ENCODE measurements at places on chromosomes 5 and 9.

DNA sequence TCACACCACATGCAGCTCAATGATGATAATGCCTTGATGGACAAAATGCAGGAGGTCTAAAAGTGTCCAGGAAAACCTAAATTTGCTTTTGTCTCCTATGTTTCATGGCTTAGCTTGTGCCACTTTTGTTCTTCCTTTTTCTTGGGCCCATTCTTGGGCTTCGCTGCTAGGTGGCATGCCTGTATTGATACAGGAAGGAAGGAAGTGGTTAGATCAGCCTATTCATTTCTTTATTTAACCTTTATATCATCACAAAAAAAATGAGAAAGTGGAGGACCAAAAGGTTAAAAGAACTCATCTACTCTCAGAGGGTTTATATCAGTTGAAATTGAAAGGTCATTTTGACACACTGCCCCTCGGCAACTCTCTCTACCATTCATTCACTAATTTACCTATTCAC lies 260.2 kb downstream of the ARHGAP26 start:
- no peak for DNase-seq

DNA sequence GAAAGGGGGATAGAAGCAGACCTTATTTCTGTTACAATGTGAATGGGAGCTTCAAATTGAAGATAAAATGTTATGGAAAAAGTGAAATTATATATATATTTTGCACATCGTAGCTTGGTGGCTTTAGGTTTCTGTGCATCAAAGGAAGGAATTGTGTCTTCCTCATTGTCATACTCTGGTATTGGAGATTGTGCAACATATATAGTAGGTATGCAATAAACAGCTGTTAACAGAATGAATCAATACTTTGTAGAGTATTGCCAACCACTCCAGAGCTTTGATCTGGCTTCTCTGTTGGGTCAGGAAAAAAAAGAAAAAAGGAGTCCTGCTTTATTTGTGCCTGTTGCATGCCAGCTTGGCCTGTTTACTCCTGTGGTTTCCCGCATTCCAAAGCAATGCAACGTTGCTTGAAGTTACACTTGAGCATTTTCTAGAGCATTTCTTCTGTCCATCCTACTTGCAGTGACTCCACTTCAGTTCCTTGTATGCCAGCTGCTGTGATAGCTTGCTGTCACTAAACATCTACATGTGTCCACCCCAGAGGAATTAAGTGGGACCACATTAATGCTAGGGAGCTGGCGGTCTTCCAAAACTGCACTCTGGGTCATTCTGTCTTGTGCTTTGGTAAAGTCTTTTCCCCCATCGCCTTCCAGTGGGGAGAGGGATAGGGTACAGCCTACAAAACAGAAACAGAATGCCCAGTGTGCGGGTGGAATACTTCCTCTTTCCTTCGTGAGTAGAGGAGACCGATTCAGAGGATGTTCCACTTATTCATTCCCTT lies 62.0 kb upstream of the MEF2C start:
- DNase-seq = peak; percentile 14

- no peak for DNase-seq
Observed at GRCh38 chr5:104913841-104914281, 1351.3 kb upstream of the NUDT12 start.

DNA sequence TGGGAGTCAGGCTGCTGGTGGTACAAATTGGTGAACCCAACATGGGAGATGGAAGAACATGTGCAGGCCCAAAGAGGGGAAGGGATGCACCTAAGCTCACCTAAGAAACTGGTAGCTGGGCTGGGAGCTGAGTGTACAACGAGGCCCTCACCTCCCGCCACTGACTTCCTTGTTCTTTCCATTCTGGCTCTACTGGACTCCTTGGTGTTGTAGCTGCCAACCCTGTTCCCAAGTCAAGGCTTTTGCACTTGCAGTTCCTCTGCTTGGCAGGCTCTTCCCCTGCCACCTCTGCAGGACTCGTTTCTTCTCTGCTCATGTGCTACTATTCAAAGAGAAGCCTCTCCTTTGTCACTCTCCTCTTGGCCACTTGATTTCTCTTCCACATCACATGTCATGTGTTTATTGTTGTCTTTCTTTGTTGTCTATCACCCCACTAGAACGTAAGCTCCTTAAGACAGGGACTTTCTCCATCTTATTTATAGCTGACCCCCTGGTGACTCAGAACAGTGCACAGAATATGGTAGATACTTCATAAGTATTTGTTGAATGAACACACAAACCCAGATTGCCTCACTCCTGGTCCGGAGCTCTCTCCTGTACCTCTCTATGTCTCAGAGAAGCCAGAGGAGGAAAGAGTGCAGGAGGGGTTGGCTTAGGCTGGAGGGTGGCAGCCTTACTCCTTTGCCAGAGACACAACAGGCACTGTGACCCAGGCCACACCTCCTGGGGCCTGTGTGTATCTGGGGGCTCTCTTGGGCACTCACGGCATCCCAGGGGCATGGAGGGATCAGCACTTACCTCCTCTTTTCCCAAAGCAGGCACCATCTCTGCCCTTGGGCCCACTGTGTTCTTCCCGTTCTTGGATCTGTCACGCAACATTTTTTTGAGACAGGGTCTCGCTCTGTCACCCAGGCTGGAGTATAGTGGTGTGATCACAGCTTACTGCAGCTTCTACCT lies 5.2 kb upstream of the SPINK4 start:
- peak; percentile 59 for DNase-seq

- DNase-seq = no peak
Observed at GRCh38 chr5:127642949-127643348, 5.9 kb upstream of the CTXN3 start.

GRCh38 chr5:132022737-132023136 lies 11.3 kb upstream of the ACSL6 start:
- no peak for DNase-seq

DNA sequence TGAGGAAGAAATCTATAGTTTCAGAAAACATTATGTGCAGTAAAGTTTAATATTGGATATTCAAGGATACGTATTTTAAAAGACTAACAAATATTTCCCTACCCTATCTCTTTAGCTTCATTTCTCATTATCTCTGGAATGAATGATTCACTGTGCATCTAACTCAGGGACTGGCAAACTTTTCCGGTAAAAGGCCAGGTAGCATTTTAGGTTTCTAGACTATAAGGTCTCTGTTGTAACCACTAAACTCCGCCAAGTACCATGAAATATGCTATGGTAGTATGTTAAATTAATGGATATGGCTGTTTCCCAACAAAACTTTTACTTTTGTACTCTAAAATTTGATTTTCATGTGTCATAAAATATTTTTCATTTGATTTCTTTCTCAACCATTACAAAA lies 13.2 kb downstream of the FEM1C start:
- DNase-seq = no peak

DNA sequence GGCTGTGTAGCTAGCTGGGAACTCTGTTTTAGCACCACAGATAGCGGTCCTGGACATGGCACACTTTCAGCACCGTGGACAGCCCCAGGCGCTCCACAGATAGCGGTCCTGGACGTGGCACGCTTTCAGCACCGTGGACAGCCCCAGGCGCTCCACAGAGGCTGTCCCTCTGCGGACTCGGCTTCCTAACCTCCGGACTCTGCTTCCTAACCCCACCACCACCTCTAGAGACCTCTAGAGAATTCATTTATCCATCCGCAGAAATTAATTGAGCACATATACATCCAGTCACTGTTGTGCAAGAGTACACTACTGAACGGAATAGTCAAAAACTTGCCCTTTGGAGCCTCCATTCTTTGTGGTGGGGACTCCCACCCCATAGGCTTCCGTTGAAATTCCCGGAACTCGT lies 27.4 kb downstream of the UNC5A start:
- peak; percentile 92 for DNase-seq

DNA sequence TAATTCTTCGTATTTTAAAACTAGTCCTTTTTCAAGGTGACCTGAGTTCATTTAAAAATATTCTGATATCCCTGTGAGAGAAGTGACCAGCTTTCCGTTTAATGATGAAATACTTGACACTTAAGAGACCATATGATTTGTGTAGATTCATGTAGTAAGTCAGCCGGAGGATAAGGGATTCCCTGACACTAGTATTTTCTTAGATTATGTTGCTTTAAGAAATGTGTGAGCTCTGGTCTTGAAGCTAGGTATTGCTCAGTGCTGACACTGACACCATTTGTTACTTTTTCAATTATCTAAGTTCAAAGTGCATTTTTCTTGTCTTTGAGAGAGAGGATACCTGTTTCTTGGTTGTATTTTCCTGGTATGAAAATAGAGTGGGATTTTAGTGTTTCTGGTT lies 4.2 kb downstream of the NIPBL start:
- peak; percentile 12 for DNase-seq

- no peak for DNase-seq
Observed at GRCh38 chr9:112115970-112116753, 58.9 kb downstream of the SUSD1 start.

GRCh38 chr5:2217219-2217618 lies 334.5 kb upstream of the IRX4 start:
- no peak for DNase-seq

GRCh38 chr5:168092209-168093185 lies 198.9 kb upstream of the WWC1 start:
- DNase-seq = no peak

GRCh38 chr9:89923961-89924504 lies 319.2 kb downstream of the GADD45G start:
- DNase-seq = peak; percentile 9

GRCh38 chr9:135214054-135214640 lies 126.7 kb downstream of the OLFM1 start:
- no peak for DNase-seq

- DNase-seq = peak; percentile 73
Observed at GRCh38 chr5:95631991-95632675, 12.2 kb downstream of the GPR150 start.

GRCh38 chr5:87432460-87432859 lies 19.7 kb upstream of the CCNH start:
- no peak for DNase-seq

- DNase-seq = no peak
Observed at GRCh38 chr5:156800929-156801328, 49.2 kb upstream of the PPP1R2B start.

GRCh38 chr9:85744480-85744879 lies 2.7 kb upstream of the AGTPBP1 start:
- DNase-seq = no peak

- DNase-seq = no peak
Observed at GRCh38 chr5:157913575-157913974, 54.6 kb upstream of the CLINT1 start.

- no peak for DNase-seq
Observed at GRCh38 chr9:76859860-76860259, 46.1 kb downstream of the PRUNE2 start.

GRCh38 chr5:32160228-32160627 lies 13.9 kb downstream of the GOLPH3 start:
- DNase-seq = no peak

- peak; percentile 65 for DNase-seq
Observed at GRCh38 chr9:72462340-72462739, 59.1 kb upstream of the TMC1 start.

DNA sequence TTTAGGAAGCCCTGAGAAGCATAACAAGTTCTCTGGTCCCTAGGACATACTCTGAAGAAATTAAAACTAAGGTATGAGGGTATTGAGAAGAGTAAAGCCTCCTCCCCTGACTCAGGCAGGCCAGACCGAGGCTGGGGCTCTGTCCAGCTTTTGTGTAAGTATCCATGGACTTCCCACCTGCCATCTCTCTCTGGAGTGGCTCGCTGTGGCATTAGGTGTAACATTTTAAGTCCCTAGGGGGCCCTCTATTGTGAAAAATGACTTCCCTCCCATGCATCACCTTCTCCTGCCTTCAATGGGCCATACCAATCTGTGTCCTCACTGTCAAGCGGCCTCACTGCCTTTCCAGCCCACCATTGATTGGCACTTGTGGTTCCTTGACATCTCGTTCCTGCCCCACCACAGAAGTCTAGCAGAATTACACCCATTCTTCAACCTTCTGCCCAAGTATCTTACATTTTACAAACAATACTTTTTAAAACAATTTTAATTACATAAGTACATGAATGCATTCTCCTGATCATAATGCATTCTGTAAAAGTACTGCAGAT lies 205.5 kb downstream of the SLIT3 start:
- no peak for DNase-seq

GRCh38 chr5:102991802-102992201 lies 128.1 kb downstream of the GIN1 start:
- DNase-seq = no peak

GRCh38 chr5:81427566-81427965 lies 33.6 kb upstream of the ACOT12 start:
- DNase-seq = no peak

GRCh38 chr5:52692039-52692438 lies 95.7 kb upstream of the ITGA1 start:
- DNase-seq = peak; percentile 71

DNA sequence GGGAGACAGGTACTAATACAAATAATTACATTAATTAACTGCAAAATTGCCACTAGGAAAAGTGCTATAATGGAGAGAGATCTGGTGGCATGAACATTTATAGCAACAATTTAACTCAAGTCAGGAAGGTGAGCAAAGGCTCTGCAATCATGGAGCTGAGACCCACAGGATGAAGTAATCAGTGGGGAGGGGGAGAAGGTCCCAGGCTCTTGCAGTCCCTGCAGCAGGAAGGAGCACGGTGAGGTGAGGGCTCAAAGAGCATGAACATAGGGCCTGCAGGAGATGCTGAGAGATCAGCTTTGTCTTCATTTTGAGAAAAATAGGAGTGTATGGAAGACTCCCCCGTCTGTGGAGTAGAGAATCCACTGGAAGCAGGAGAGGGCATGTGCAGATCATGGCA lies 6.5 kb downstream of the PTPN3 start:
- no peak for DNase-seq

GRCh38 chr5:124732428-124733328 lies 13.8 kb downstream of the ZNF608 start:
- no peak for DNase-seq

GRCh38 chr5:170300361-170301013 lies 2.9 kb upstream of the LCP2 start:
- DNase-seq = no peak

GRCh38 chr9:71791875-71792274 lies 23.6 kb upstream of the CEMIP2 start:
- no peak for DNase-seq

DNA sequence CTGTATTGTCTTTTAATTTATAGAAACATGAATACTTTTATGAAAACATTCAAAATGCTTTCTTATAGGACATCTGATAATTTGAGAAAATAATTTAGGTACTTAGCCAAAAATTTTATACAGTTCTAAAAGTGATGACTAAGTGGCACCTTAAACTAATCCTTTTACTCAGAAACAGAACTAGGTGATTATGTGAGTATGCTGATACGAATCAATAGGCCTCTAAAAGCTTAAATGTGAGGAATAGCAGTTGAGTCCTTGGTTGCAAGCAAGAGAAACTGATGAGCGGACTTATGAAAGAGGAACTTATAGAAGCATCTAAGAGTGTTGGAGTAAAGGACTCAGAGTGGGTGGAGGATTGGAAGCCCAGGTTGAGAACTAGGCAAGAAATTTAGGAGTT lies 26.4 kb downstream of the ANXA1 start:
- no peak for DNase-seq

GRCh38 chr9:134178768-134179551 lies 14.6 kb upstream of the RNU6ATAC start:
- DNase-seq = peak; percentile 42

DNA sequence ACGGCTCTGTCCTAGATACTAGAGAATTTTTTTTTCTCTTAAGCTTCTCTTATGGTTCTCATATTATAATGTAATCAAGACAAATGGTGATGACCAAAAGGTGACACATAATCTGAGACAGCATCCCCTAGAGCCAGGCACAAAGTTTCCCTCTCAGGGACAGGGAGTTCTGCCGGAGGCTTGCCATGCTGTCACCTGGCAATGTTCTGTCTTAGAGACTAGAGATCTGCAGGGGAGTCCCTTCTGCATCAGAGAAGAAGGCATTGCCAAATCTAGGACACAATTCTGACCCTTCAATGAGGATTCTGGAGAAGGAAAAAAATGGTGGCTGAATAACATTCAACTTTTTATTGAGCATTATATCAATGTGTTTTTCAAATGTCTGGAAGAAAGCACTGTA lies 261.2 kb upstream of the TRPC7 start:
- no peak for DNase-seq

All from choroid plexus epithelial cell (primary cell).